Epithelial cell of proximal tubule (primary cell): ENCODE measurements at places on chromosomes 7 and 10. TPM values are rescaled to one million over a fixed set of nuclear protein-coding genes. Genes with fewer than 3 reads are reported as not detected.
A peak's percentile ranks its signal among the peaks of the same experiment; 100 is the strongest.

DNA sequence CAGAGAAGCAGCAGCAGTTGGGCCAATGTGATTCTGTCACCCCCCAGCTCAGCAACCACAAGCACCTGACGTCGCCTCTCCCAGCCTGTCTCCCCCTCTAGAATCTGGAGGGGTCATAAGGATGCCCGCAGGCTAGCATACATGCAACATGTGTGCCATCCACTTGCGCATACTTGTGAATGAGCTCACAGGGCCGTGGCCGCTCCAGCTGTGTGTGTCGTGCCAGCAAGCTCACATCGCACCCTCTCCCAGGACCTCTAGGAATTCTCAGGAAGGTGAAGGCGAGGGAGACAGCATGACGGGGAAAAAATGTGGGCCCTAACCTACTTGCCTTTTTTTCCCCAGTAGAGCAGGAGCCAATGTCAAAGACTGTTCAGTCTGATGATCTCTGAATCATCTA lies 80.3 kb downstream of the STRA8 start:
- DNase-seq, result no peak

- DNase-seq, result no peak
Measured at GRCh38 chr7:41731493-41732435, 28.9 kb upstream of the INHBA start.

GRCh38 chr10:20809631-20810030 lies 87.5 kb downstream of the NEBL start:
- DNase-seq, result no peak

DNA sequence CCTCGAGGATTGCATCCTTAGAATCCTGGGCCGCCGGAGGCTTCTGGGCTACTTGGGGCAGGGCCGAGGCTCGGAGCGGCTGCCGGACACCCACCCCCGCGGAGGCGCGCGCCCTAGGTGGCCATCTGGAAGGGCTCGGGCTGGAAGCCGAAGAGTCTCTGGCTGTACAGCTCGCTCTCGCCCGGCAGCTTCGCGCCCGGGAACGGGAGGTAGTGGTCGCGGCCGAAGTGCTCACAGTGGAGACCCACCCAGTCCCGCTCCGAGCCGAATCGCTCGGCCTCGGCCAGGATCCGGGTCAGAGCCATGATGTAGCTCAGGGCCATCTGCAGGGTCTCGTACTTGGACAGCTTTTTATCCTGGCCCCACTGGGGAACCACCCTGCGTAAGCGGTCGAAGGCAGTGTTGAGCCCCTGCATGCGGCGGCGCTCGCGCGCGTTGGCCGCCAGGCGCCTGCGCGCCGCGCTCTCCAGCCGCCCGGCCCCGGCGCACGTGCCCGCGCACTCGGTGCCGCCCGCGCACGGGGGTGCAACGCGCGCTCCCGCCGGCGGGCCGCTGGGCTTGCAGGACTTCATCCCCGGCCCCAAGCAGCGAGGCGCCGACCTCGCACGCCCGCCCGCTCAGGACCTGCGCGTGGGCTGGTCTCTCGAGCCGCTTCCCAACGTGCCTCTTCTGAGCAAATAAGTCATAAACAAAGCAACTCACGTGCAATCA lies 652 bp downstream of the ATOH7 start:
- no peak for DNase-seq

- no peak for DNase-seq
Measured at GRCh38 chr10:124575107-124576035, 113.7 kb downstream of the LHPP start.

- no peak for DNase-seq
Measured at GRCh38 chr7:81674431-81674830, 95.4 kb downstream of the HGF start.

DNA sequence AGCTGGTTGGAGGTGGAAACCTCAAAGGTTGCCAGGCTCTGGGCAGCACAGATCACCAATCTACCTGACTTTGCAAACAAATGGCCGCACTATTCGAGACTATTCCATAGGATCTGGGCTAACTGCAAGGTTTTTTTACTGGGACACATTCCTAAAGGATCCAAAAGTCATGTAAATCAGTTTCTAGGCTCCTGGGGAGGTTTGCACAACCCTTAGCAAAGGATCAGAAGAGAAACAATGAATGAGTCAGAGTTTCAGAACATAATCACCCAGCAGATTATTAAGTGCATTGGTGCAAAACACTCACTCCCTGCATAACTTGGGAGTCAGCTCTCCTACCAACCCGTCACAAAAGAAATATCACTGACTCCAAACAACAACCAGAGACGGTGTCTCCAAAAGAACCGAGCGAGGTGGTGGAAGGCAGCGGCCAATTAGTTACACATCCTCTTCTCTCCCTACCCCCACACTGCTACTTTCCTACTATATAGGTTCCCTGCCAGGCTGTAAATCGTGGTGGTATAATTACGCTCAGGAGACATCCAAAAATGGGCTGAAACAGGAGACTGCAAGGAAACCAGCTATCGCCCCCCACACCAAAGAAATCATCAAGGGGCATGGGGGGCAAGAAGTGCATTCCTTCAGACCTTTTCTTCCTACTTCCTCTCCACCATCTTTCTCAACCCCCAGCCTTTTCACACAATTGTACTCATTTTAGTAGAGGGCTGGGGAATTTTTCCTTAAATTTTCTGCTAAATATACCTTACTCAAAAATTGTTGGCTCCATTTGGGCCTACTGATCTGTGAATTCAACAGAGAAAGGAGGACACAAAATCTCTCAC lies 3.2 kb downstream of the UBE2H start:
- DNase-seq, result peak; percentile 98

DNA sequence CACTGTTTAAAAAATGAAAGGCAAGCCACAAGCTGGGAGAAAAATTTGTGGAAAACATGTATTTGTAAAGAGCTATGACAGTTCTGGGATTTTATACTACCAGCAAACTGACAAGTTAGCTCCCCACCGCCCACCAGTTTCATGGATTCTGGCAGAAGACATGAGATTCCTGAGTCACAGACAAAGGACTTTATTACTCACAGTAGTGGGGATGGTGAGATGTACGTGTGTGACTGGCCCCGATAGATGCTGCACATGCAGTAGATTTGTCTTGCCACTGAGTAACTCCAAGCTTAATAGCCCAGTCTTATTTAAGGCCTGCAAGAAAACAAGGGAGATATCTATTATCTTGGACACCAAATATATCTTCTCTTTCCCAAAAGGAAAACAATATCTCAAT lies 281.7 kb downstream of the AHR start:
- DNase-seq, result no peak

Gene CTAGE8
- total RNA-seq, result 9.5 TPM in 1 of 2 replicates, not detected in the other

Gene CCL24
- not detected in 2 replicates for total RNA-seq

Gene PAPSS2
- total RNA-seq, result 15.6 and 24.4 TPM in 2 replicates

Gene EBLN1
- total RNA-seq, result not detected in 2 replicates

Gene JAKMIP3
- under 0.01 TPM in 1 of 2 replicates, not detected in the other for total RNA-seq

Gene FXYD4
- not detected in 2 replicates for total RNA-seq

Gene CYP26C1
- total RNA-seq, result 0.06 and 0.43 TPM in 2 replicates
